ENCODE measurements at places on chromosomes 12 and 14.

DNA sequence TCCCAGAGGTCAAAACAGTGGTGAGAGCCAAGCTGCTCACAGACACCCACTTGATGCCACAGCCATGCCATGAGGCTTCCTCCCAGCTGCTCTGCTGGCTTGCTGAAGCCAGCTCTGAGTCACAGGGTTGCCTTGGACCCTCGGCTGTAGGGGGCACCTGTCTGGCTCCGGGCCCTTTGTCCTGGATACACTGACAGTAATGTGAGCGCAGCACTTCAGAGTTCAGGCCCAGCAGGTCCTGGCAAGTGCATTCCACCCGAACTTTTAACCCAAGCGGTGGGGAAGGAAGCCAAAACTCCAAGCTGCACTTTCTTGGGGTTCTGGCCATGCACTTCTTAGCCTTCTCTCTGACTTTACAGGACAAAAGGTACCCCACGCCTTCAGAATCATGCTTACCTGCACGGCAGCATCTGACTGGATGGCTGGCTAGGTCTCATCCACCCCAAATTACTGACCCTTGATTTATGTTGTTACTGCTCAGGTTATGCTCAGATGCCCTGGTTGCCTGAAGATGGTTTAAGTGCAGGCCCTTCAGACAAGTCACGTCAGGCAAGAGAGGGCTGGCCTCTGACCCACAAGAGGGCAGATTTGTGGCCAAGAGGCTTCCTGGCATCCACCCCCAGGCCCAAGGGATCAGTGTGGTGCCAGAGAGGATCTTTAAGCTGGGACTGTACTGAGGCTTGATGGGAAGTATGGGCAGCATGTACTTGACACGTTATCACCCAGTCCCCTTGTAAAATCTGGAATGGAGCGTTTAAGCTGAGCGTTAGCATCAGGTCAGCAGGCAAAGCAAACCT lies 24.8 kb downstream of the SLC25A29 start:
- no peak for DNase-seq

DNA sequence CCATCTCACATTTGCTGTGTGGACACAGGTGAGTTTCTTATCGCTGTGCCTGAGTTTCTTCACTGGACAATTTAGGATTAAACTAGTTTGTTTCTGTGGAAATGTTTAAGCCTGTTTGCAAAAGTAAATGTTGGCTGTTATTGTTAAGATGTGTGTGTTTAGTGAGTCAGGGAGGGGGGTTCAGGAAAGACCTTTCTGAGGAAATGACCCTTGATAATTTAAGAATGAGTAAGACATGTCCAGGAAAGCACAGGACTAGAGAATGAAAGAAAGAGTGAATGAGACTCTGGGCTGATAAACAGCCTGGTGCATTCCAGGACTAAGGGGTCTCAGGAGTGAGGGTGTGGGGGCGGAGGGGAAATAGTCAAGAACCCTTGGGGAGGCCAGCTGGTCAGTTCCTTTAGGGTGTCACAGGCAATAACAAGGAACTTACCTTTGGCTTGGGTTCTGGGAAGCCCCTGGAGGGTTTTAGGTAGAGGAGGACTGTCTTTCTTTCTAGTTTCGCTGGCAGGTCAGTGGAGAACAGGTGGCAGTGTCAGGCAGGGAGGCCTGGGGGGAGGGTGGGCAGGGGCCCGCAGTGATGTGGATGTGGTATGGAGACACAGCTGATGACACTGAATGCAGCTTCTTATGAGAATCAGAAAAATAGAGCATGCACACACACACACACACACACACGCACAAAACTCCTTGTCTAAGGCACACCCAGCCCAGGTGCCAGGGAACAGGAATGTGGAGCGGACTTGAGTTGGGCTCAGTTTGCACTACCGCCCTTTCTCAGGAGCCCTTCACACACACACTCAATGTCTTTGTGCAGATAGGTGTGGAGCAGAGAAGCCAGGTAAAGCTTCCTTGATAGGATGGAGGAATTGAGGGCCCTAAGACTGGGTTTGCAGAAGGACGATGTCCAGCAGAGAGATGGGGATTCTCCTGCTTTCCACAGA lies 1005.5 kb downstream of the VRK1 start:
- no peak for DNase-seq

DNA sequence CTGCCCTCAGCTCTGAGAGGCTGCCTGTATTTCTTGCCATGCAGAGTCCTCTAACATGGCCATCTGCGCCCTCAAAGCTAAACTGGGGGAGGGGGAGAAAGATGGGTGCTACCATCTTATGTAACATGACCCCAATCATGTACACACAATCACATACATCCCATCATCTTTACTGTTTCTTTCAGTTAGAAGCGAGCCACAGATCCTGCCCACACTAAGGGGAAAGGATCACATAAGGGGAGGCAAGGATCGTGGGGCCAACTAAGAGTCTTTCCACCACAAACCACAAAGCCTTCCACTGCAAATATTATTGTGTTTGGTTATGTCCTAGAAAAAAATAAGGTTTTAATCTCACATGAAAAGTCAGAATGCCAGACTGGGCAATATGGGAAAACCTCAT lies 11.8 kb upstream of the AMN1 start:
- no peak for DNase-seq

GRCh38 chr14:33332497-33332896 lies 393.8 kb downstream of the NPAS3 start:
- peak; percentile 36 for DNase-seq

- no peak for DNase-seq
Observed at GRCh38 chr14:92247341-92247740, 75.6 kb upstream of the SLC24A4 start.

GRCh38 chr14:64238049-64238448 lies 56.1 kb downstream of the ESR2 start:
- no peak for DNase-seq

DNA sequence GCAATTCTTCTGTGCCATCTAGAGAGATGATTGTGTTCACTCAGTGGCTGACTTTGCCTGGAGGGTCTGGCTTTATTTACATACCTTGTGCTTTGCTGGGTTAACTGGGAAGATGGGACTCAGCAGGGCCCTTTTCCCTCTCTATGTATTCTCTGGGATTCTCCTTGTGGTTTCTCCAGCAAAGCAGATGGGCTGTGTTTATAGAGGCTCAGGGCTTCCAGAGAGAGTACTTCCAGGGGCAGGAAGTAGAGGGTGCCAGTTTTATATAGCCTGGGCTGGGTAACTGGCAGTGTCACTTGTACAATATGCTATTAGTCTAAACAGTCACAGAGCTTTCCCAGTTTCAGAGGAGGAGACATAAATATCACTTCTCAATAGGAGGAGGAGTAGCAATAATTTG lies 509.9 kb downstream of the DIO2 start:
- no peak for DNase-seq

DNA sequence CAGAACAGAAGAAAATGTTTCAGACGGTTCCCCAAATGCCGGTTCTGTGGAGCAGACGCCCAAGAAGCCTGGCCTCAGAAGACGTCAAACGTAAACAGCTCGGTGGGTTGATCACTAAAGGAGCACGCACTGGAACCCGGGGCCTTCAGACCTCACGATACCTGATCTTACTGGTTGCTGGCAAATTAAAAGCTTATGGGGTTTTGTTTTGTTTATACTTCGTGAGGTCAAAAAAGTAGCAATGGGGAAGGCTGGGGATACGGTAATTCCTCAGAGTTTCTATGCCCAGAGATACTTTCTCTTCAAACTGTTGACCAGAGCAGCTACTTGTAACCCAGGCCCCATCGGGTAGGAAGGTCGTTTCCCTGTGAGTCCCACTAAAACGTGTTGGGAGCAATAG lies 1.7 kb downstream of the CDKN1B start:
- DNase-seq: no peak

Measured in hindlimb muscle (tissue), 1 donor.